ENCODE measurements at places on chromosomes 12 and 14.

DNA sequence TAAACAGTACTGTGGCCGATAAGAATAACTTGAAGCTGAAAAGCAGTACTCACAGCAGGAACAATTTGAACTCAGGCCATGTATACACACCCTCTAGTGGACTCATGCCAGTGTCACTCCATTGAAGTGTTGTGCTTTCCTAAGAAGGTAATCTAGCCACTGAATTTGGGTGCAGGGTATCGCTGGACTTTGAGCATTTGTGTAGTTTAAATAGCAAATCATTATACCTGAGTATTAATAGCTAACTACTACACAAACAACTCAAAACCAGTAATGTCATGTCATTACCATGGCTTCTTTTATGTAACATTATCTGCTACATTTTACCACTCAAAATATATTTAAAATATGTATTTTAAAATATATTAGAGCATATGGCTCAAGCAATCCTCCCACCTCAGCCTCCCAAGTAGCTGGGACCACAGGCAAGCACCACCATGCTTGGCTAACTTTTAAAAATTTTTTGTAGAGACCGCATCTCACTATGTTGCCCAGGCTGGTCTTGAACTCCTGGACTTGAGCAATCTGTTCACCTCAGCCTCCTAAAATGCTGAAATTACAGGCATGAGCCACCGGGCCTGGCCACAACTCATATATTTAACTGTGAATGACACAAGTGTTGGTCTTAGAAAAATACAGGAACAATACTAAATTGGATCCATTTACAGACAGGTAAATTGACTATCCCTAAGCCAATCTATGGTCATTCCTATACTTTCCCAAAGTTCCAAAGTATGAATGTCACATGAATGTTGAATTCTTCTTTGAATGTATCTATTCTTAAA, 25.6 kb upstream of the ARID4A start:
- peak; percentile 48 for DNase-seq

DNA sequence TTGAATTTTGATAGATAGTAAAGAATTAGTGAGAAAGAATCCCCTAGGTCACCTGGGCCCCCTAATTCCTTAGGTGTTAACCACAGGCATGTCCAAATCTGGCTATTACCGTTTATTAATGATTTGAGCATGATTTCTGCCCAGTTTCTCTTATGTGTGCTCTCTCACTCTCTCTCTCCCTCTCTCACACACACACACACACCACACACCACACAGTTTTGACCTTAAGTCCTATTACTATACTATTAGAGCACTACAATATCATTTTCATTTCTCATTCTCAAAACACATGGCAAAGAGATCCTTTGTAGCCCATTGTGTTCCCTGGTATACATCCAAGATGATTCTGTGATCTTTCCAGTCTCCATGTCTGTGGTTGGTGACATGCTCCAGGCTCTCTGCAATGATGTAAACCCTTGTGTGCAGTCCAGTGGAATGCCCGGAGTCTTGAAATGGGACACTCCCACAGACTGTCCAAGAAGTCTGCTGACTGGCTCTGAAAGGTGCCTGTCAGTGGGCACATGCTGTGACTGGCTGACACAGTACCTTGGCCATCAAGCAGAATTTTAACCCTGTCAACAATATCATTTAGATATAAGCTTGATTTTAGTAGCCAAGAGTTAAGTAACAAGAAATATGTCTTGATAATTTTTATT, 96.2 kb downstream of the FIGNL2 start:
- DNase-seq, result peak; percentile 84

- DNase-seq, result no peak
These were observed 107.3 kb downstream of the ZFP36L1 start for GRCh38 chr14:68685419-68686204.

DNA sequence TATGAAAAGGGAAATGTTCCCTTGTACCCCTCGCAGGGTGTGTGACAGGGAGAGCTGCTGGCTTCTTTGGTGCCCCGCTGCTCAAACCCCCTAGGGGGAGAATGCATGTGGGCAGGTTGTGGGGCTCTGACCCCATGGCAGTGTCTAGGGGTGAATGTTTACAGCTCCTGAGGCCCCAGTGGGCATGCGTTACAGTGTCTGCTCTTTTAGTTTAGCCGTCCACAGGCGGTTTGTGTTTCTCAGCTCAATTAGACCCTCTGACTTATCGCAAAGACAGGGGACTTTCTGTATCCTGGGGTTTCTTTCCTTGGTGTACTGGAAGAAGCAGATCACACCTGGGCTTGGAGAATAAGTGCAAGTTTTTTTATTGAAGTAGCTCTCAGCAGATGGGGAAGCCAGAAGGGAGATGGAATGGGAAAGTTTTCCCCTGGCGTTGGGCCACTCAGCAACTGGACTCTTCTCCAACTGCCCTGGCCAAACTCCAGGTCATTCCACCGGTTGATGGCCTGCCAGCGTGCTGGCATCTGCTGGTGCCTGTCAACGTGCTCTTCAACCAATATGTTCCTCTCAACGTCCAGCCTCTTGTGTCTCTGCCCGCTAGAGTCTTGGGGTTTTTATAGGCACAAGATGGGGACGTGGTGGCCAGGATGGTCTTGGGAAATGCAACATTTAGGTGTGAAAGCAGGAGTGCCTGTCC, 720.9 kb downstream of the FSCB start:
- DNase-seq, result no peak

- peak; percentile 59 for DNase-seq
These were observed at the start of gene ALX1 for GRCh38 chr12:85280165-85280983. TSS of gene ALX1 (plus strand) at chr12:85280220. CDS start at chr12:85280262, 42 bp downstream.

- no peak for DNase-seq
These were observed 64.2 kb upstream of the OVCH1 start for GRCh38 chr12:29561664-29562071.

- no peak for DNase-seq
These were observed 52.8 kb downstream of the AKAP6 start for GRCh38 chr14:32381869-32382268.

- no peak for DNase-seq
These were observed 502.9 kb upstream of the STXBP6 start for GRCh38 chr14:25552826-25553225.

DNA sequence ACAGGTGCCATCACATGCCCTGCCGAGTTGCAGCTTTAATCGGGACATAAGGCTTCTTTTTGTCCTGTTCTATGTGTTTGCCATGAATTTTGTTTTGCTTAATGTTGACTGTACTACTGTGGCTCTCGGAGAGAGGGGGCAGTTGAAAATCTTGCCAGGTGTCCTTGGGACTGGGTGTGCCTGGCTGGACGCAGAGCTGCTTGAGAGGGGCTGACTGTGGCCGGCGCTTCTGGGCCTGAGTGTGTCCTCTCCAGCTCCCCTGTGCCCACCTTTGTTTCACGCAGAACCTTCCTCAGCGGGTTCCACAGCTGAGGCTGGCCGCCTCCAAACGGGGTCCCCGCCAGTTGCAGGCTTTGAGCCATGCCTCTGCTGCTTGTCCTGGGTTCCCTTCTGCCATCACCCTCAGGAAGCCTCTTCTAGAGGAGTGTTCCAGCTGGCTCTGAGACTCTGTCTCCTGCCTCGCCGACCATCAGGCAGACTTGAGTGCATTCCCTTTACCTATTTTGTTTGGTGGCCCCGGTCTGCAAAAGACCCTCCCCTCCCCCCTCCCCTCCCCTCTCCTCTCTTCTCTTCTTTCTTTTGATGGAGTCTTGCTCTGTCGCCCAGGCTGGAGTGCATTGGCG, 49.7 kb downstream of the DDX51 start:
- DNase-seq, result no peak

DNA sequence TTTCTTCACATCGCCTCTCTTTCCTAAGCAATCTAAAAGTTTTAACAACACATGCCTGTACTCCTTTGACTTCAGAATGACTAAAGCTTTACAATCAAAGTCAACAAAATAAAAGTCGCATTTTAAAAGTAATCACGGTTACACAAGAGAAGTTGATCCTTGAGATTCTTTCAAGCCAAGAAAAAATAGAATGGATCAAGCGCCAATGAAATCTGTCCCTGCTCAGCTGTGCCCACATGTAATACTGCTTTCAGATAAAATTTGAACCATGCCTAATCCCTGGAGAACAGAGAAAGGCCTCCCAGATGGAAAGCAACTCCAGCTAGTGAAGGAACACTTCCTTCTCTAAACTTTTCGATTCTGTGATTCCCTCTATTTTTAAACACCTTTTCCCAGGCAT, 113.1 kb downstream of the FBXL14 start:
- DNase-seq, result no peak

GRCh38 chr12:32083489-32083888, 23.2 kb upstream of the BICD1 start:
- no peak for DNase-seq

GRCh38 chr14:24331731-24332267, 3.1 kb downstream of the ADCY4 start:
- DNase-seq, result no peak

- no peak for DNase-seq
These were observed 335.1 kb downstream of the GPHN start for GRCh38 chr14:66842911-66843512.

DNA sequence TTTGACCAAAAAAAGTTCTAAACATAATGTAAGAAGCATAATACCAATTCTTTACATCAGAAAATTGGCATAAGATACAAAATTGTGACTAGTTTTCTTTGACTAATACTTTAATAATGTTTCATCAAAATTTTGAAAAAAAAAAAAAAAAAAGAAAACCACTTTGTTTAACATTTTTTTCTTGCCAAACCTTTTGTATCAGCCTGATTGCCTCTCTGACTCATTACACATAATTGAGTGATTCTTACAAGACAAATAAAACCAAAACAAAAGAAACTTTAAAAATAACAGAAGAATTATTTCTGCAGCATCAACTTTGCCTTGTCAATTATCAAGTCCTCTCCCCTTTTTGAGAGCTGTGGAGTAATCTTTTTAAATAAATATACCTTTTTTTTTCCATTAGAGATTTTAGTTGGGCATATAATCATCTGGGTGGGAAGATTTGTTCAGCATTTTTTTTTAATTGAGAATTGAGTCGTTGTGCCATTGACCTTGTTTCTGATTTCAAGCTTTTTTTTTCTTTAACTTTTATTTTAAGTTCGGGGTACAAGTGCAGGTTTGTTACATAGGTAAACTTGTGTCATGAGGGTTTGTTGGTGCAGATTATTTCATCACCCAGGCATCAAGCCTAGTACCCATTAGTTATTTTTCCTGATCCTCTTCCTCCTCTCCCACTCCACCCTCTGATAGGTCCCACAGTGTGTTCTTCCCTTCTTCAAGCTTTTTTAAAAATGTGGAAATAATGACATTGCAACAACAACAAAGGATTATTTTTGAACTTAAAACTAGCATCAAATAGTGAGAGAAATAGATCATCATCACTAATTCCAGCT, 45.8 kb upstream of the HMGA2 start:
- DNase-seq, result no peak

- DNase-seq, result peak; percentile 58
These were observed 22.3 kb downstream of the PPP1R13B start for GRCh38 chr14:103825101-103825500.

DNA sequence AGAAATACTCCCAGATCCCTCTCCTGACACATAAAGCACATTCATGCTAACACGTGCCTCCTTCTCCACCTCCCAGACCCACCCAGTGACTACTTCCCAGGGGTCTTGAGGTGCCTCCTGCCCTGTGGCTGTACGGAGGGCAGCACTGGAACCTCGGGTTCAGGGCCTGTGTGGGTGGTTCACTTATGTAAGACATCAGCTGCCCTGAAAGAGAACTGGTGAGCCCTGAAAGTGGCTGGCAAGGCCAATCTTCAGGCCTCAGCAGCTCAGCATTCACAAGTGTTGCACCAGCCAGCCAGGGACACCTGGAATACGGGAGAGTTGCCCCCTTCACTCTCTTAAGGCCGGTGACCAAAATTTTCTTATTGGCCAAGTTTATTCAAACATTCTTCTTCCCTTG, 38.9 kb upstream of the NTF3 start:
- DNase-seq, result no peak

GRCh38 chr12:105451211-105451610, 120.7 kb downstream of the C12orf75 start:
- no peak for DNase-seq

DNA sequence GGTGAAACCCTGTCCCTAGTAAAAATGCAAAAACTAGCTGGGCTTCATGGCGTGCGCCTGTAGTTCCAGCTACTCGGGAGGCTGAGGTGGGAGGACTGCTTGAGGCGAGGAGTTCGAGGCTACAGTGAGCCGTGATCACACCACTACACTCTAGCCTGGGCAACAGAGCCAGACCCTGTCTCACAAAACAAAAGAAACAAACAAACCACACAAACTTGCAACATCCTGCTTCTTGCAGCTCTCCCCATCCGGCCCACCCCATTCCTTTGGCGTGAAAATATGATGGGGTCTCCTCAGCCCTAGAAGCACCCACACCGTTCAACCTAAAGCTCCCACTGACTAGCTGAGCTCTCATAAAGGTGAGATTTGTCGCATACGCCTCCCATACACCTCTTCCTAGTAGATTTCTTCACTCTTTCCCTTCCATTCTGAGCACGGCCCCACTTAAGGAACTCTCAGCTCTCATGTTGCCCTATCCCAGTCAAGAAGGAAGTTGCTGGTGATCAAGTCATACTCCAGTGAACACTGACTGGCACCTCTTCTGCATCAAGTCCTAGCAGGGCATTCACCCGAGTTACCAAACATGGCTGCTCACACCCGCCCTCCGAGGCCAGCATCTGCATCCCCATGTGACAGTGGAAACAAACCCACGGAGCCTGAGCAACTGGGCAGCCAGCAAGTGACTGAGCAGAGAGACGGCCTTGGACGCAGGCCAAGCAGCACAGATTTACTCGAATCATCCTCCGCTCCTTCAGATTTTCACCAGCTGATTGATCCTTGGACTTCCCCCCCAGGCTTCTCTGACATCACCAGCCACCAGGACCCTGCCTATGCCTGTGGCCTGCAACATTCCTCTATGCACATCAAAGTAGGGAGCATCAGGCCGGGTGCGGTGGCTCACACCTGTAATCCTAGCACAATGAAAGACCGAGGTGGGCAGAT, 18.9 kb upstream of the CD27 start:
- peak; percentile 25 for DNase-seq

DNA sequence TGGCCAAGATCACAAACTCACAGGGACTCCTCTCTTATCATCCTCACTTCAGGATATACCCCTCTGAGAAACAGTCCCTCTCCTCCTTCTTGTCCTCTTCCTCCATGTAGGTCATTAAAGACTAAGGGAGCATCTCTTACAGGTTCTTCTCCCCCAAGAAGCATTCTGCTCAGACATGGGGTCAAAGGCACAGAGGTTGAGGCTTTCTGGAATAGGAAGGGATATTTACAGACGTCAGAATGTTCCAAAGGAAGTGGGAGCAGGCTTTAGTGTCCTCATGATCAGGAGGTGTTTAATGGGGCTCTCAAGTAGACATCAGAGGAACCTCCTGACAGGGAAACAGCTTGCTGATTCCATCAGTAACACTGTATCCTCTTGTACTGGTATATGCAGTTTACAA, 36.4 kb downstream of the PRPF40B start:
- no peak for DNase-seq

DNA sequence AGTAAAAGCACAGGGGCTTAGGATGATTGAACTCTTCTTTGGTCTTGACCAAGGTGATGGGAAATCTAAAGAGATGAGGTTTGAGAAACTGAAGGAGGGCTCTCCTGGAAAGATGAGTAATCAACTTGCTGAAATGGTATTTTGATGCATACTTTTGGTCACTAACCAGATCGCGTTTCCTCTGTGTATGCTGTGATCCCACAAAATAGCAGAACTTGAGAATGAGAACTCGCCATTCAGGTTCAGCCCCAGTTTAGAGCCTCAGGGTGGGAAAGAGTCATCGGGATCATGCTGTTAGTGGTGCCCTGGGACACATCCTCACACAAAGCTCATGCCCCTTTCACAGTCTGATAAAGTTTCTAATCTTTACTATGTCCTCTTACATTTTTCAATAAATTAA, 488.8 kb downstream of the ETNK1 start:
- no peak for DNase-seq

GRCh38 chr12:41418586-41418985, 230.5 kb downstream of the PDZRN4 start:
- no peak for DNase-seq

Data from stomach (tissue), 19 donors.